Fibroblast of lung (primary cell): ENCODE measurements at places on chromosomes 13 and 19.
A peak's percentile ranks its signal among the peaks of the same experiment; 100 is the strongest.

DNA sequence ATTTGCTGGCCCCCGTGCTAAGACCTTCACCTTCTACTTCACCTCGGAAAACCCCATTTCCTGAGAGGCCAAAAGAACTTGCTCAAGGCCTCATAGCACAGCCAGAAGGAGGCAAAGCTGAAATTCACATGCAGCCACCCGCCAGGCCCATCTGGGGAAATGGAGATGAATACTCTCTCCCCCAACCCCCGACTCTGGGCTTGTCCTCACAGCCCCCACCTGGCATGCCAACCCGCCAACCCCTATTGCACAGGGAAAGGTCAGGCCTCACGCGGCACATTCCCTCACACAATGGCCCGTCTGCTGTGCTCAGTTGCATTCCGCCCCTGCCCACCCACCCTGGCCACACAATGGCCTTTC, 3.2 kb downstream of the PRX start:
- no peak for DNase-seq

DNA sequence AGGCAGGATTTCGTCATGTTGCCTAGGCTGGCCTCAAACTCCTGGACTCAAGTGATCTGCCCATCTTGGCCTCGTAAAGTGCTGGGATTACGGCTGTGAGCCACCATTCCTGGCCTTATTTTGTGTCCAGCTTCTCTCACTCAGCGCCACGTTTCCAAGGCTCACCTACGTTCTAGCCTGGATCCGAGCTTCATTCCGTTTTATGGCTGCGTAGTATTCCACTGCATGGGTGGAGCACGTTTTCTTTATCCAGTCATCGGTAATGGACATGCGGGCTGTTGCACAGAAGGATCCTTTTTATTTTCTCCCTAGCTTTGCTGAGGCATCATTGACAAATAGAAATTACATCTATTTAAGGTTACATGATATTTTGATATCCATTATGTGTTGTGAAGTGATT, 16.6 kb downstream of the ADGRL1 start:
- DNase-seq: no peak

- DNase-seq: peak; percentile 76
These were observed 57.1 kb downstream of the ZNF568 start for GRCh38 chr19:36973021-36973843.

- no peak for DNase-seq
These were observed 5.2 kb upstream of the ATP1A3 start for GRCh38 chr19:41999071-41999877.

DNA sequence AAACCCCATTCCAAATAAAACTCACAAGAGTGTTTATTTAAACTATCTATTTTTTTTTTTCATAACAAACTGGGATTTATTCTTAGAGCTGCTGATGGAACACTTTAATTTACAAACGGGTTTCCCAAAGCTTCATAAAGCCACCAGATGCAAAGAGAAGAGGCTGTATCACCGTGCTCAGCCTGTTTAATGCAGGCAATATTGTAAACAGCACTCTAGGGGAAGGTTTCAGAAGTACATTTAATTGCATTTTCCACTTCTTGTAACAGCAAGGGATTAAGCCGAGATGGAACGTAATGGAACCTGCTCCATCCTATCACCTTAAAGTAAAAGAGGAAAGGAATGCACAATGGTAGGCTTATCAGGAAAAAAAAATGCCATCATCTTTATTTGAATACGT, 550.6 kb upstream of the ARGLU1 start:
- no peak for DNase-seq

DNA sequence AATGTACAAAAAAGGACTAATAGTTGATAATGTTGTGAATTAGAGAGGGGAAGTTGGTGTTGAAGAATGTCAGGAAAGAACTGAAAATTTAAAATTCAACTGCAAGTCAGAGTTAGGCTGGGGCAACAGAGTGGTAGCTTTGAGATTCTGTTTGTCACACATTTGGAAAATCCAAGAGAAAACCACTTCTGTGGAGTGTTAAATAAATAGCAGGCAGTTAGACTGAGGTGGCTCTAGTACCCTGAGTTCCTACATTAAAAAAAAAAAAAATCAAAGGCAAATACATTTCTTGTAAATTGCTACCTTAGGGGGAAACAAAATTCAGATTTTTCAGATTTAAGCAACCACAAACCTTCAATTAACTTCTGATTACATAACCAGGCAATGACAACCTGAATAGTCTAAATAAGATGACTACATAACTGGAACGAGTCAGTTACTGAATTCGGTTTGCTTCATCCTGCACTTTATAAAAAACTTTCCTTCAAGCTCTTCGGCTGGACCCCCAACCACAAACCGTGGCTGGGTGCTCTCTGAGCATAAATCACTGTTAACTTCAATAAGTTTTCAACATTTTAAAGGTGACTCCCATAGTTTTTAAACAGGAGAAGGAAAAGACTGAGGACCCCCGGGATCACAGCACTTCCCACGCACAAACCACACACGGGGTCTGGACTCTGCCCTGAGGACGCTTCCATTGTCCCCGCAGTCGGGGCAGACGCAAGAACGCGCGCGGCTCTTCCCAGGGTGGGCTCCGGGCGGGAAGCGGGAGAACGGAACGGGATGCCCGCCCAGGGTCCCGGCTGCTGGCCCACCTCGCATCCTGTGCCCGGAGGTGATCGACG, 725 bp downstream of the ZNF682 start:
- no peak for DNase-seq

GRCh38 chr13:91308299-91308698, 39.2 kb upstream of the MIR17HG start:
- no peak for DNase-seq

GRCh38 chr19:8609279-8610040, 1.1 kb downstream of the ADAMTS10 start:
- peak; percentile 59 for DNase-seq

GRCh38 chr19:33698576-33699435, 77.1 kb downstream of the CHST8 start:
- DNase-seq: no peak

GRCh38 chr19:19315444-19315843, 4.9 kb downstream of the SUGP1 start:
- DNase-seq: no peak

- DNase-seq: peak; percentile 96
These were observed 661 bp upstream of the PRR12 start for GRCh38 chr19:49590071-49590970.

DNA sequence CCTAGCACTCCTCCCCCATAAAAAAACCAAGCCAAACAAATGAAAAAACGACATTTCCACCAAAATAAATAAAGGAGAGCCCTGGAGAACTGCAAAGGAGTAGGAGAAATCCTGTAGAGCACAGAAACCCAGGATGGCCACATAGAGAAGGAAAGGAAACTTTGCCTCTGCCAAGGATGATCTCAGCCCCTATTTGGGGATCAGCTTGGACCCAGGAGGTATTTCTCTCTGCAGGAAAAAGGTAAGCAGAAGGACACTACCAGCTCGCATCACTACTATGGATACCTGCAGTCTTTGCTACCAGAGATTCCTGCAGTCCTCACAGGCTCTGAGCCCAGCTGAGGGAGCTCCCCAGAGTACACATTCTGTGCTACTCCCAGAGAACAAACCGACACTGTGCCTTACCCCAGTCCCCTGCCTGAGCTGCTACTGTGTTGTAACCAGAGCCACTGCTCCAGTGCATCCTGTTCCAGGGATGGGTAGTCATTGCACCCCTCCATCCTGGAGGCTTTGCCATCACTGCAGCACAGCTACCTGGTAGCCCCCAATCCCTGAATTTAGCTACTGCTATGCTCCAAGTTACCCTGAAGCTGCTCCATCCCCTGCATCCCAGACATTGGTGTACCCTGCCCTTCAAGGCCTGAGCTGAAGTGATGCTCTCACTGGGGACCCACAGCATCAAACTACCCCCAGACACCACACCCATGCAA, 41.7 kb downstream of the VWA8 start:
- no peak for DNase-seq

DNA sequence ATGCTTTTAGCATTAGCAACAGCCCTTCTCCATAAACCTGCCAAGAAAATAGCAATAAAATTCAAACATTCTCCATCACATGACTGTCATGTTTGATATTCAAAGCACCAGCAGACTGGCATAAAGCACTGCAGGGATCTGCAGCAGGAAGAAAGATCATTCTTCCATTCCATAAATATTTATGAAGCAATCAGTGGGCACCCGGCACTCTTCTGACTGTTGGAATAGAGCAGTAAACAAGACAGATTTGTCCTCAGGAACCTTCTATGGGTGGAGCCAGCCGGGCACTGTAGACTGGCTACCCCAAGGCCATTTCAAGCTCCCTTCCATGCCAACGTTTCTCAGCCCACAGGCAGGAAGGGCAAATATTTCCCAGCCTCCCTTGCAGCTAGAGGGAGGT, 25.5 kb downstream of the PLA2G4C start:
- no peak for DNase-seq

DNA sequence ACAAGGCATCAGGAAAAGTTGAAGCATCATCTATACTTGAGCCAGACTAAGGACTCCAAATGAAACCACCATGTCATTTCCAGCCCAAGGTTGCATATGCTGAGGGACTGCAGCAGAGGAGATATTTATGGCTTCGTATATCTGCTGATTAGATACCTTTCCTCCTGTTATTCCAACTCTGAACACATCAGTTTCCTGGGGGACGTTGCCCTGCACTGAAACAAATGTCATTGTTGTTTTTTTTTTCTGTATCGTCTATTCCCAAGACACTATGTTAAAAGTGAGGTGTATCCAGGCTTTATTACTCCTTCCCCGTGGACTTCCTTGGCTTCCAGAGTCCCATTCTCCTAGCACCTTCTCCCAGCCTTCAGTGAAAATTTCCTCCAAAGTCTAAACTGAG, at the start of gene OR7A17:
OR7A17 (minus strand) TSS at position 101 of the 400 bp plus-strand sequence. CDS start 4,777 bp downstream, outside the sequence.
- no peak for DNase-seq

GRCh38 chr13:59691501-59692066, 472.1 kb downstream of the DIAPH3 start:
- peak; percentile 10 for DNase-seq

DNA sequence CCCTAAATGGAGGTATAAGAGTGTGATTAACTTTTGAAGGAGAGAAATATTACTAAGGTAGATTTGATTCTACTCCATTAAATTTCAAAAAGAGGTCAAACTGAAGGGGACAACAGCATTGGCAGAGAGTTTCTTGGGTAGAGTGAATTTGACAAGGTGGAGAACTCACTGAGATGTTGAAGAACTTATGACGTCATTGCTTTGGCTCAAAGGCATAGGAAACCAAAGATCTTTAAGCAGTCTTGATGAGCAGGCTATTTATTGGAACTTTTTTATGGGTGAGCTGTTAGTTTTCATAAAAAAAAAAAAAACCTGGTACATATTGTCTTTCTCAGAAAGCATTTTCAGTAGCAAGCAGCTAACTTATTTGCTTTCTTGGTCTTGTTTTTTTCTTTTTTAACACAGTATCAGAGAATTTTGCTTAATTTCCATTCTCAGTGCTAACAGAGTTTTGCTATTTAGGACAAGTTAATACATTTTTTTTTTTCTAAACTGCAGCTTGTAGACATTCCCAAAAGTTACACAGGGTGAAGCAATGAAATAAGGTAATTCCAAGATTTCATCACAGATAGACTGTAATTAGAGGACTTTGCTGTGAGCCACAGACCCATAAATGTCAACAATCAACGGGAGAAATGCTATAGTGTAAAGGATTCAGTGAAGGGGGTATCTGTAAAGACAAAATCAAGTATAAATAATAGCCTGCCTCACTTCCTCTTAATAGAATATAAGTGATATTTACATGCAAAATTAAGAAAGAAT, 412.2 kb upstream of the KLHL1 start:
- no peak for DNase-seq

GRCh38 chr13:52978989-52979388, 49.6 kb upstream of the OLFM4 start:
- DNase-seq: no peak

- DNase-seq: no peak
These were observed 1586.0 kb upstream of the PRR20A start for GRCh38 chr13:55554741-55555140.

DNA sequence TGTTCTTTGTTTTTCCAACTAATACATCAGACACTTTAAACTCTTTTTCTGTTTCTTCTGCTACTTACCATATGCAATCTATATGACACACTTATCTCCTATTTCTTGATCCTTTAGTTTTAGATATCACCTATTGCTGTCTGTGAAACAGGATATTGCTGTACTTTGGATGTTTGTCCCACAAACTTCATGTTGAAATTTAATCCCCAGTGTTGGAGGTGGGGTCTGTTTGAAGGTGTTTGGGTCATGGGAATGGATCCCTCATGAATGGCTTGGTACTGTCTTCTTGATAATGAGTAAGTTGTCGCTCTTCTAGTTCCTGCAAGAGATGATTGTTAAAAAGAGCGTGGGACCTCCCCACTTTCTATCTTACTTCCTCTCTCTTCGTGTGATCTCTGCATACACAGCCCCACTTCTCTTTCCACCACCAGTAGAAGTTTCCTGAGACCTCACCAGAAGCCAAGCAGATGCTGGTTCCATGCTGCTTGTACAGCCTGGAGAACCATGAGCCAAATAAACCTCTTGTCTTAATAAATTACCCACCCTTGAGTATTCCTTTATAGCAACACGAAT, 244.2 kb downstream of the NHLRC3 start:
- DNase-seq: no peak

DNA sequence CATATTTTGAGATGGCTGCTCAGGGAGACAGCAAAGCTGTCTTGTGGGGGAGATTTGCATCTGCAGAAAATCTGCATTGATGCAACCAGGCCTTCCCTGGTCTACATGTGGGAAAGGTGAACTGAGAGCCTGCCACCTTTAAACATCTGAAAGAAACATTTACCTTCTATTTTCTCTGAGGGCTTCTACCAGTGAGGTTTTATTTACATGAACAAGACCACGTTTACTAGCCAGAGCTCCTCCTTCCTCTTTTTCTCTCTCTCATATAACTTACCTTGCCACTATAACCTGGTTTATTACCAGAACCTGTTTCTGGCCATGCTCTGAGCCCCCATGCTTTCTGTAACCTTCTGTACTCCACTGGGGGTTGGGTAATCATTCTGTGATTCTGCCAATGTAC, 14.4 kb upstream of the RUBCNL start:
- no peak for DNase-seq

DNA sequence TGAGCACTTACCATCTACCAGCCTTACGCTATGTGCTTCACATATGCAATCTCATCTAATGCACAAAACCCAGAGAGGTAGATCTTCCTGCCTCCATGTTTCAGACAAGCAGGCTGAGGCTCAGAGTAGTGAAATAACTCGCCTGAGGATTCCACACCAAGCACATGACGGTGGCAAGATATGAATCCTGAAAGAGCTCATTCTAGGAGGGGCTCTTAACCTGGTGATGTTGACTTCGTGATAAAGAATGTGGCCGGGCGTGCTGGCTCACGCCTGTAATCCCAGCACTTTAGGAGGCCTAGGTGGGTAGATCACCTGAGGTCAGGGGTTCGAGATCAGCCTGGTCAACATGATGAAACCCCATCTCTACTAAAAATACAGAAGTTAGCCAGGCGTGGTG, 5.0 kb downstream of the NOVA2 start:
- DNase-seq: no peak

- peak; percentile 59 for DNase-seq
These were observed 43.0 kb upstream of the HNRNPA1L2 start for GRCh38 chr13:52599037-52599847.

DNA sequence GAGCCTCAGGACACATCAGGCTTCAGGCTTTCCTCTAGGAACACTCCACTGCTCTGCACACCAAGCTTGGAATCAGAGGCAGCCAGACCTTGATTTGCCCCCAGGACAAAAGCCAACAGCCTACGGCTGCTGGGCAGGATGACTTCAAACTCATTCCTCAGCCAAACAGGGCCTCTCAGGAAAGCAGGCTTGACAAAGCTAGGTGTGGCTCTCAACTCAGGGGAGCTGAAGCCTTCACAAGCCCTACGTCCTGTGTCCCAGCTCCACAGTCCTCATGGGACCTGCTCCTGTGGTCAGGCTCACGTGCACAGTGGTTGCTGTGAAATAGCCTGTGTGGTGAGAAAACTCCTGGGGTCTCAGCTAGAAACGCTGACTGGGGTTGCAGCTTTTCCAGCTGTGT, 398.9 kb upstream of the ZNF507 start:
- DNase-seq: no peak
